ENCODE measurements at places on chromosomes 11 and 22.

- no peak for DNase-seq
These were observed 24.7 kb downstream of the LUZP2 start for GRCh38 chr11:24521601-24522000.

DNA sequence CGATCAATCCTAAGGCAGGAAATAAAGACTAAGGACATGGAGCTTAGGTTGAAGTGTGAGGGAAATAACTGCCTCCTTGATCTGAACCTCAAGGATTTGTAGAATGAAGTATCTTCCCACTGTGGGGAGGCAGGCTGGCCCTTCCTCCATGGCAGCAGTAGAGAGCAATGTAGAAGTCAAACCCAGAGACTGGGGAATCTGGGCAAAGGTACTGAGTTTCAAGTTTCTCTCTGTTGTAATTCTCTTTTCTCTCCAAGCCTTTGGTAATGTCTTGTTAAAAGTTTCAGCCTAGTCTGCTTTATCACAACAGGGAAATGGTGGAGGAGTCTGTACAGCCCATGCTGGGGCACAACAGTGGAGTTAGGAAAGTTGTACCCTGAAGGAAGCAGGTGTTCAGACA is 49.5 kb downstream of the ADM start:
- DNase-seq: no peak

DNA sequence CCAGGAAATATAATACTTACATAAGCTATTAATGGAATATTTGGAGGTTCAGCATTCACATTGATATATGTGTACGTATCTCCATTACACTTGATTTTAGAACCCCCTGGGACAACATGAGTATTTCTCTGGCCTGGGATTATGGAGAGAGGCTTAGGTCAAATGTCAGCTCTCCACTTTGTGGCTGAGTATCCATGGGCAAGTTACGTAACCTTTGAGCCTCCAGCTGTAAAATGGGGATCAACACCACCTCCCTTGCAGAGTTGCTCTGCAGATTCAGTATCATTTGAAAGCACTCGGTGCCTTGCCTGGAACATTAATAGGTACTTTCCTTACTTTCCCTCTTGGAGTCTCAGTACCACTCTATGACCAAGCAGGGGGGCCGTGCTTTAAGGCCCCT is 33.2 kb downstream of the C22orf31 start:
- DNase-seq: no peak

GRCh38 chr11:96242191-96242847 is 100.7 kb downstream of the MAML2 start:
- DNase-seq: no peak

- no peak for DNase-seq
These were observed 41.6 kb upstream of the PHF21B start for GRCh38 chr22:45051419-45051818.

DNA sequence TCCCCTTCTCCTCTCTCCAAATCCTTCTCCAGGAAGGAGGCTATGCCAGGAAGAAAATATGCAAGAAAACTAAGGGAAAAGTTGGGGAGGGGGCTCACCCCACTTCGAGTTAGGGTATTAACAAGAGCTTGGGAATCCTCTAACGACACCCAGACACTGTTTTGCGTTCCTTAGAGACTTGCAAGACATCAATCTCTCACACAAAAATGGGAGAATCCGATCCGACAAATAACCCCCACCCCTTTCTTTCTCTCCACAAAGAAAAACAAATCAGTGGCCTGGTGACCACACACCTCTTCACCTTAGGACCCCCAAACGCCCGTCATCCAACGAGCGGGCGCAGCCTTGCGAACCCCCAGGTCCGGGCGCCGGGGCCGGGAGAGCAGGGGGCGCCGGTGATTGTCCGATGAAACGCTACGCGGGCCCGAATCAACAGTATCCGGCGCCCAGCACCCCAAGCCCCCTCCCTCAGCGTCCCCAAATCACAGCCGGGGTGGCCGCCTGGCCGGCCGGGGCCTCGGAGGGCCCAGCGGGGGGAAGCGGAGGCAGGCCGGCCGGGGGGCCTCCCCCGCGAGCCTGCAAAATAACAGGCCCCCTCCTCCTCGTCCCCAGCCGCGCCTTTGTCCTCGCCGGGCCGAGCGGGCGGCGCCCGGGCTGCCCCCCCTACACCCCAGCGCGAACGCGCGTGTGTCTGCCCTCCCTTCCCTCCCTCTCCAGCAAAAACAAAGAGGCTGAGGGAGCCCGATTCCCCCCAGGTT is 690 bp downstream of the CSNK1E start:
- DNase-seq: peak; percentile 74

- DNase-seq: no peak
These were observed 16.6 kb downstream of the SLC43A3 start for GRCh38 chr11:57410287-57410686.

DNA sequence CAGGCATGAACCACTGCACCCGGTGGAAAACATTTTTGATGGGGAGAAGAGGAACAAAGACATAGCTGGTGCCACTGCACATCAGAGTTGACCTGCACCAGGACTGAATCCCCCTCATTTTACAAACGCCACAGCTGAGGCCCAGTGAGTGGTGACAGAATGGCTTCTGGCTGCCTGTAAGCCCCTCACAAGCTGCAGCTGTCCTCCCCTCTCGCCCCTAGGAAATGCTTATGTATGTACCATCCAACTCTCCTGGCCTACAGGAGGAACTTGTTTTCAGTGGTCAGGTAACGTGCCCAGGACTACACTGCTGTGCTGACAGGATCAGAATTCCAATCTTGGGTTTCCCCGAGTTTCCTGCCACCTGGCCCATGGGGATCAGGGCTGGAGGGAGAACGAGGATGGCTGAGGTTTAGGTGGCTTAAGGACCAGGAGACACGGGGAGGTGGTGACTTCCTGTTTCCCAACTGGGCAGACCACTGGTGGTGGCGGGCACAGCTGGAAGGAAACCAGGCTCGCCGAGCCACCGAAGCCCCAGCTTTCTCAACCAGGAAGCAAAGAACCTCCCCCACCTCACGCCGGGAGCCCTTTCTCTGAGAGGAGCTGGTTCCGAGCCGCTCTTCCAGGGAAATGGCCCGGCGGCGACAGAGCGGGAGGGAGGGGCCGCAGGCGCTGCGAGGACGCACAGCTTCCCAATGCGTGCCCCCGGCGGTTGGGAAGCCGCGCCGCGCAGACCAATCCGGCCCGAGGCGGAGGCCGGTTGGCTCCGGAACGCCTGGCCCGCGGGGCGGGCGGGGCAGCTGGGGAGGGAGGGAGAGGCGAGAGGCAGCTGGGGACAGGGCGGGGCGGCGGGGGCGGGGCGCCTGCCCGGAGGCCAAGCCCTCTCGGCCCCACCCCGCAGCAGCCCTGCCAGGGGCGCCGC is 1.0 kb upstream of the LRFN4 start:
- DNase-seq: peak; percentile 98

DNA sequence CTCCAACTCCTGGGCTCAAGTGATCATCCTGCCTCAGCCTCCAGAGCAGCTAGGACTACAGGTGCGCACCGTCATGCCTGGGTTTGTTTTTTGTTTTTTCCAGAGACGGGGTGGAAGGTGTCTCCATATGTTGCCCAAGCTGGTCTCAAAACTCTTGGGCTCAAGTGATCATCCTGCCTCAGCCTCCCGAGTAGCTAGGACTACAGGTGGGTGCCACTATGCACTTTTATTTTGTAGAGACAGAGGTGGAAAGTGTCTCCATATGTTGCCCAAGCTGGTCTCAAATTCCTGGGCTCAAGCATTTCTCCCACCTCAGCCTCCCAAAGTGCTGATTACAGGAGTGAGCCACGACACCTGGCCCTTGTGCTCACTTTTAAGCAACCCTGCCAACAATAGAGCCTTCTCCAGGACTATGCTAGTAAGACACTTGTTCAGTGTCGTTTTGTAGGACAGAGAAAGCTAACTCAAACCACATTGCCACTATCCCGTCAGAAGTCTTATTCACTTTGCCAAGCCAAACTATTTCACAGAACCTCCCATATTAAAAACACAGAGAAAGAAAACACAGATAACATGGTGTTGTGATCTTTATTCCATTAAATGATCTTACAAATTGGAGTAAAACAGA is 9.4 kb upstream of the PLAAT3 start:
- DNase-seq: no peak

DNA sequence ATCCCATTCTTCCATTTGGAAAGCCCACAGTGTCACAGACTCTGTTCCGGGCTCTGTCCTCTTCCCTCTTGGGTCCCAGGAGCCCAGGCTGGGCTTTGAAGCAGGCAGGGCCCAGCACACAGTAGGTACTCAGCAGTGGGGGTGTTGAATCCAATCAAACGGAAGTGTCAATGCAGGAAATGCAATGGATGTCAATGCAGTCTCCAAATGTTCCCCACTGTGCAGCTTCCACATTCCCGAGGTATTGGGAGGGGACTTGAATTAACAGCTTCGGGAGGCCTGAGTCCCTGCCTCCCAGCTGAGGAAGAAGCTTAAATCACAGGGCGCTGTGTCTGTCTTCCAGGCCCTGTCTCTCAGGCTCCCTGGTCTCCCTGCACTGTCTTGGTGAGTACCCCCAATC is 21.8 kb upstream of the SMIM35 start:
- DNase-seq: peak; percentile 76

- DNase-seq: no peak
These were observed 225.5 kb upstream of the BLID start for GRCh38 chr11:122341477-122341876.

DNA sequence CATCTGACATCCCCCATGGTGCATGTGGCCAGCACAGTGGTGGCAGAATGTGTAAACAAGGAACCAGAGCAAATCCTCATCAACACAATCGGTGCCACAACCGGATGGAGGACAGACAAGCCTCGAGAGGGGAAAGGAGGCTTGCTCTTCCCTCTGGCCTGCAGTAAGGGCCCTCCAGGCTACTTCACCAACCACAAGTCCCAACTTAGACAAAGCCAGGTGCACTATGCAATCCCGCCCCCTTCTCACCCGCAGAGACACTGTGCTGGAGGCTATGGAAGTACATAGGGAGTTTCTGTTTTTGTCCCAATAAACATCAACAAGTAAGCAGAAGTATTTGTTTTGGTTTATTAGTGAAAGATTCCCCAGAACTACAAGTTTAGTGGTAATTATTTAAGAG is 54.3 kb downstream of the SPATA19 start:
- DNase-seq: no peak

- peak; percentile 92 for DNase-seq
These were observed 18.8 kb downstream of the P2RY2 start for GRCh38 chr11:73236854-73237253.

DNA sequence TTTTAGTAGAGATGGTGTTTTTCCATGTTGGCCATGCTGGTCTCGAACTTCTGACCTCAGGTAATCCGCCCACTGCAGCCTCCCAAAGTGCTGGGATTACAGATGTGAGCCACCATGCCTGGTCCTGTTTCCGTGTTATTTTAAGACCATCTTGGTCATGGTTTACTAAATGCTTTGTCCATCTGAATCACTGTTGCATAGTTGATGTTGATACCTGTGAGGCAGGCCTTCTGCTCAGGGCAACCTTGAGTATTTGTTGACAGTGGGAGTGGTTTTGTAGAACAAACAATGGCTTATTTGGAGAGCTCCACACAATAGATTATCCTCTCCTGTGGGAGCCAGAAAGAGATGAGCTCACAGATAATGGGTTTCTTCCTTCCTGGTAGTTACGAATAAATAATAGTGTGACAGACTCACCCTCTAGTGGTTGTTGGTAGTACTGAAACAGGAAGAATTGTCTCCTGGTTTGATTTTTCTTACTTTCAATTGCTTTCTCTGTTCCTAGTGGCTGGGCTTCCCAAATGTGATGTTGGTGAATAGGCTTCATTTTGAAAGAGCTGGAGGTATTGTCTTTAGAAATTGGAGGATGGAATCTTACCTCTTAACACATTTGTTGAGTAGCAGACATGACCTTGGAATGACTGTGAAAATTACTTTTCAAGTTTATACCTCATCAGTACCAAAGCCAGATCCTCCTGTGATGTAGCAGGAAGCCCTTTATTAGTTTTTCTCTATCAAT is 39.0 kb downstream of the CTNND1 start:
- DNase-seq: peak; percentile 76

DNA sequence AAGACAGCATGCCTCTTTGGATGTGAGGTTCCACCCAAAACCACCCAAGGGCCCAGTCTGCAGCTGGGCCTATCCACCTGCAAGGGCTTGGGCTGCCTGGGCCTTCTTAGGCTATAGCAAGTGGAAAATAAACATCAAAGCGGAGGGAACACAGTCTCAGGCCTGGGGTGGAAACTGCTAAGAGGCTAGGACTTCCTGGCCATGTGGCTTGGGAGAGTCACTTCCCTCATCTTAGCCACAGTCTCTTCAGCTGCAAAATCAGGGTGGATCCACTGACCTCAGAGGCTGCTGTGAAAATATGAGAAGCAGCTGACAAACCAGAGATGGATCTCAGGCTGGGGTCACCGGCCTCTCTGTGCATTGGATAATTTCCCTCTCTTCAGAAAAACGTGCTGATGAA is 30.6 kb upstream of the TFIP11 start:
- DNase-seq: no peak

DNA sequence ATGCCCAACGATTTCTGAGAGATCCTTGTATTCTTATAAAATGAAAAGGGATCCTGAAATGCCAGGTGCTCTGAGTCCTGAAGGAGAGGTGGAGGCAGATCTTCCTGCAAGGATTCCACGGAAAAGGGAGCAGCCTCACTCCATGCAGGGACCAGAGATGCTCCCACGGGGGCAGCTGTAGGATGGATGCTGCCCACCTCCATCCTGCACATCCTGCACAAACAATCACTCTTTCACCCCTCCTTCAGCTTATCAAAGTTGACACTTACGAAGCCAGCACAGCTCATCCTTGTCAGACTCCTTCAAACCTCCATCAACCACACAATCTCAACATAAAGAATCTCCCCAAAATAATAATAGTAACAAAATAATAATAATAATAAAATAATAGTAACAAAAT is 119.1 kb downstream of the GGTLC2 start:
- DNase-seq: no peak

DNA sequence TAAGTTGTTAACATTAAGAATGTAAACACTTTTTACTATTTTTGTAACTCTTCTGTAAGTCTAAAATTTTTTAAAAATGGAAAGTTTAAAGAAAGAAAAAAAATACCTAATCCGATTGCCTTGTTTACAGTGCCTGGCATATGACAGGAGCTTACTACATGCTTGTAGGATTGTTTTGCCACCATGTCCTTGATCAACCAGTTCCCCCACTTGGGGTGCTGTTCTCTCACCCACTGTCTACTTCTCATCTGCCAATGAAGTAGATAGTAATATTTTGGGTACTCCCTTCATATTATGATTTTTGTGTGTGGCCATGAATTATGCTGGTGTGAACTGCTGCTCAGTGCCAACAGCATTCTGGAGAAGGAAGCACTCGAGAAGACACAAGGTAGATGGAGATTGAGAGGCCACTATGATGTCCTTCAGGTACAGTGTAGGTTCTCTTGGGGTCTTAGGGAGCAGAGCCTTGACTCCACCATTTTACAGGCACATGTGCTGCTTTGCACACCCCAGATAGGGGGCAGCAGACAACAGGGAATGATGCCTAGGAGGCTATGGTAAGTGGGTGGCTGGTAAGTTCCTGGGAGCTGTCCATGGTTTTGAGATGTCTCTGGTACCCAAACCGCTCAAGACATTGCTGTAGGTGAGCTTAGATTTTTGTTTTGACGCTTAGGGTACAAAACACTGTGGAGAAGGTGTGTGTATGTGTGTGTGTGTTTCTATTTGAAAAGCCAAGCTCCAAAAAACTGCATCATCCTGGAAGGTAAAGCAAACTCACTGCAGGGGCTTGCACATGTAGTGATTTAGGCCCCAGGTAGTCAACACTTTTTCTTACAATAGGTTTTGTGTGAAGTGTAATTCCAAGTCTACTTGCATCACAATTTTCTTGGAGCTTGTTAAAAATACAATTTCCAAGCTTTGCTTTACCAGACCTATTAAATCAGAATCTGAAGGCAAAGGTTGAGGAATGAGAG is 494.5 kb upstream of the LARGE1 start:
- DNase-seq: peak; percentile 93

- no peak for DNase-seq
These were observed 77.3 kb downstream of the ZBTB44 start for GRCh38 chr11:130237282-130238006.

All from endodermal cell (in vitro differentiated cells).